ENCODE measurements at places on chromosomes 3 and 15.
A peak's percentile ranks its signal among the peaks of the same experiment; 100 is the strongest.

GRCh38 chr3:22704571-22705354 is 498.4 kb upstream of the UBE2E2 start:
- no peak for DNase-seq

DNA sequence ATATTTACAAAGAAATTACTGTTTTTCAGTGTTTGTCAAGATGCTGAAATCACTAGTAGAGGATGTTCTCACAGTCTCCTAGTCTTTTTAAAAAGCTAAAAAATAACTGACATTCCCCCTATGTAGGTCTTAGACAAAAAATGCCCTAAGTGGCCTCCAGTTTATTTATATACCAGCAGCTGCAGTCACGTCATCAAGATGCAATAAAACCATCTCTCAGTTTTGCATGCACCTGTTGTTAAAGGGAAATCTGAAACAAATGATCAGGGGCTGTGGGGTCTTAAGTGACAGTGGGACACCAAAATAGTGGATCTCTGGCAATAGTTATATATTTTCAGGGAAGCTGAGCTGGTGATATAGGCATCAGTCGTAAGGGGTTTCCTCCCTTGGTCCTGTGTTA is 146.5 kb upstream of the ARPP21 start:
- DNase-seq = no peak

DNA sequence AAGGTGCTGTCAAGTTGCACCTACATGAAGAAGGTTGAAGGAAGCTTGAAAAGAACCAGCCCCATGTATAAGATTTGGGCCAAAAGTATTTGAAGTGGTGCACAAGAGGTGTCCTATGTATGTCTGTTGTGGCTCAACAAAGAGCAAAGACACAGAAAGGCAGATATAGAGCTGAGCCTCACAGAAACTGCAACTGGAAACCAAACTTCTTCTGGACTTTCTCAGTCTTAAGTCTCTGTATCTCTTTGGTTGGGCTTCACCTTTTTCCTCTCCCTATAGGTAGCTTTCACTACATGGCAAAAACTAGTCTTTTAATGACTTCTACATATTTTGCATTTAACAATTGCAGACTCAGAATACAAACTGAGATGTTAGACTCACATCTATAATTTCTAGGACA is 8.8 kb upstream of the CMC1 start:
- DNase-seq = no peak

GRCh38 chr3:12884186-12884680 is 42.9 kb upstream of the RPL32 start:
- no peak for DNase-seq

- DNase-seq = no peak
These were observed 176.9 kb downstream of the FRMD5 start for GRCh38 chr15:44018151-44018550.

DNA sequence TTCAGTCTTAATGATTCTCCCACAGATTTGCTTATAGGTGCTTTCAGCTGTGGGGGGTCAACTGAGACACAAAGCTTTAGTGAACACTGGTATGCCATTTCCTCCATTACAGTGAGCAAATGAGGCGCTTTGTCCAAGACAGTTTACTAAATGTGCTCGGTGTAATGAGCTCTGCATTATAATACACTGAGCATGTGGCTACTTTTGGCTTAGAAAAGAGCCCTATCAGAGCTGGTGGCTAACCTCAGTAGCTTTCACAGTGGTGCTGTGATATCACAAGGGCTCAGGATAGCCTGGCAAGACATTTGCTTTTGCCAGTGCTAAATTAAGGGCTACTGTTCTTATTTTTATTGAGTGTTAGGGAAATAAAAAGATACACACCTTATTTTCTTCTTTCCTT is 749.7 kb upstream of the ARPP21 start:
- DNase-seq = no peak

- DNase-seq = no peak
These were observed 157.4 kb upstream of the LRTM1 start for GRCh38 chr3:55085231-55085630.

GRCh38 chr15:77543159-77543882 is 89.4 kb downstream of the LINGO1 start:
- DNase-seq = peak; percentile 71

GRCh38 chr15:80674245-80674614 is 20.9 kb upstream of the ABHD17C start:
- DNase-seq = no peak

- no peak for DNase-seq
These were observed 32.6 kb upstream of the NANOGP8 start for GRCh38 chr15:35117543-35118265.
